ENCODE measurements at places on chromosomes 12 and 14.
A peak's percentile ranks its signal among the peaks of the same experiment; 100 is the strongest.

DNA sequence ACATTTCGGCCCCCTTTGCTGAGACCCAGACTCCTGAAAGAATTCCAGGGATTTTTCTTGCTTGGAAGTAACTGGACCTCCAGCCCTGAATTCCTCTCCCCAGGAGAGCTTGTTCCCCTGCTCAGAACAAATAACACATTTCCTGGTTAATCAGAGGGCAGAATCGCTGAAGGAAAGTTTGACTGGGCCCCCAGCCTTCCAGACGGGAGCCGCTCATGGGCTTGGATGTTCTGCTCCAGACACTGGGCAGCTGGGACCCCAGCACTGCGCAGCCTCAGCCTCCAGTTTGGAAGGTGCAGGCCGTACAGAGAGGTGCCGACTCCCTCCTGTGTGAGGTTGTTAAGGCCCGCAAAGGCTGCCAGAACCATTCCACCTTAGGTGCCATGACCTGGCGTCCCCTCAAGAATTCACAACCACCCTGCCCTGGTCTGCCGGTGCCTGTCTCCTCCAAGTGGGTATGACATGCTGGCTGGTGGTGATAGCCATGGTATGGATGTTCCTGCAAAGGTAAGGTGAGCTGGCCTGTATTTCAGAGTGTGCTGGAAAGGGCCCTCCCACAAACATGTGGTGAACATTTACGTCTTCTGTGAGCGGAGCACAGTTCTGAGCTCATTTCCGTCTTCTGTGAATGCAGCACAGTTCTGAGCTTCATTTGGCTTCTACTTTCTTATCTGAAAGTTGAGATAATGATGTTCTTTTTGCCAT, 5.1 kb upstream of the LTBP2 start:
- DNase-seq, result no peak

GRCh38 chr14:35503646-35504045, 30.3 kb upstream of the INSM2 start:
- no peak for DNase-seq

DNA sequence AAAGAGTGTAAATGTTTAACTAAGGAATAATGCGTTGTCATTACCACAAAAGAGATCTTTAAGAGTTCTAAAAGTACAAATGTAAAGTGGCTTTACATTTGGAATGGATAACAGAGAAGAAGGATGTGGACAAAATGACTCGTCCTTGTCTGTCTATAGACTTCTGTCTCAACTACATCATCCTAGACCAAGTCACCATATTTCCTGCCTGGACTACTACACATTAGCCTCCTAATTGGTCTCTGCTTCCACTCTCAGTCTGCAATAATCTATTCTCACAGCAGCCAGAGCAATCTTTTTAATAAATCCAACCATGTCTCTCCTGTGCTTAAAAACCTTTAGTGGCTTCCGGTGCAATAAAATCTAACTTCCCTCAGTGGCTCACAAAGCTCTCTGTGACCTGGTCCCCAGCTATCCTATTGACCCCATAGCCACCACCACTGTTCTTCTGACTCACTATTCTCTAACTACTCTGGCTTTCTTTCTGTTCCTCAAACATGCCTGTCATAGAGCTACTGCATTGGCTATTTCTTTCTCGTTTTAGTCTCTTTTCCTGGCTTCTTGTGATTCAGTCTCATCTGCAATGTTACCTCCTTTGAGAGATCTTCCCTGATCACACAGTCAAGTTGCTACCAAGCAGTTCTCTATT, 91.1 kb downstream of the MYF5 start:
- no peak for DNase-seq

GRCh38 chr12:72270961-72271360, 1.2 kb upstream of the TRHDE start:
- no peak for DNase-seq

DNA sequence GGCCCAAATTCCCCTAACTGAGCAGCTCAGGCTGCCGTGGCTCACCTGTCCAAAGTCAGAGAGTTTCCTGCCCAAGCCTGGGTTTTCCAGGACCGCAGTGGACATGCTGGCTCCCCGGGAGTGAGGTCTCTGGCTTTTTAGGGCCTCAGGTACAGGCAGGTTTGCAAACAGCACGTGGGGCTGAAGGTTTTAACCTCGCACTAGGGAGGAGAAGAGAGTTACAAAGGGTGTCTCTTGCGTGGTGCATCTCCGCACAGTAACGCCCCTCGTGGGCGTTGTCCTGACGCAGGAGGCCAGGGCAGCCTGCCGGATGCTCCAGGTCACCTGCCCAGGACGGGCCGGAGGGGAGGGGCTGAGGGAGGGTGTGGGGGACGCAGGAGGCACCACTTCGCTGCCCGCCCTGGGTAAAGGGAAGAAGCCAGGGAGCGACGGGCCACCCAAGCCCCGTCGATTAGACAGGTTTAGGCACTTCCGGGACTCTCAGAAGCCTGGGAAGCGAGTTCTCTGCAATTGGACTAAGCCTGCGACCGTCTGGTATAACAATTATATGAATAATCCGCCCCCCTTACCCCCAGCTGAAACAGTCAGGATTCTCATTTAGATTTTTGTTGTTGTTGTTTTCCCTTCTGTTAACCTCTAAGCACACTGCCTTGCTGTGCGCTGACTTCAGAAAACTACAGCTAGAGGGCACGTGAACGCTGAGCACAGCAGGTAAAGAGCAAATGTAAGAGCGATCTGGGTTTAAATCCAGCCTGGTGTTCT, at the start of gene PAH:
Gene PAH, minus strand, starts transcription at position 219 of the 762 bp plus-strand sequence. Its CDS starts 114 bp downstream, at position 105.
- DNase-seq, result no peak

DNA sequence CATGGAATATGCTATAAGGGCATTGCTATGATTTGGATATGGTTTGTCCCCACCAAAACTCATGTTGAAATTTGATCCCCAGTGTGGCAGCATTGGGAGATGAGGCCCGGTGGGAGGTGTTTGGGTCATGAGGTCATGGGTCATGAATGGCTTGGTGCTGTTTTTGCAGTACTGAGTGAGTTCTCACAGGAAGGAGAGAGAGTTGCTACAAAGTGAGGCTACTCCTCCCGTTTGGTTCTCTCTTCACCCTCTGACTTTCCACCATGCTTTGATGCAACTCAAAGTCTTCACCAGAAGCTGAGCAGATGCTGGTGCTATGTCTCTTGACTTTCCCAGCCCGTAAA, 388.1 kb upstream of the TMPO start:
- DNase-seq, result no peak

- no peak for DNase-seq
Observed at GRCh38 chr14:65423982-65424381, 11.5 kb downstream of the FUT8 start.

DNA sequence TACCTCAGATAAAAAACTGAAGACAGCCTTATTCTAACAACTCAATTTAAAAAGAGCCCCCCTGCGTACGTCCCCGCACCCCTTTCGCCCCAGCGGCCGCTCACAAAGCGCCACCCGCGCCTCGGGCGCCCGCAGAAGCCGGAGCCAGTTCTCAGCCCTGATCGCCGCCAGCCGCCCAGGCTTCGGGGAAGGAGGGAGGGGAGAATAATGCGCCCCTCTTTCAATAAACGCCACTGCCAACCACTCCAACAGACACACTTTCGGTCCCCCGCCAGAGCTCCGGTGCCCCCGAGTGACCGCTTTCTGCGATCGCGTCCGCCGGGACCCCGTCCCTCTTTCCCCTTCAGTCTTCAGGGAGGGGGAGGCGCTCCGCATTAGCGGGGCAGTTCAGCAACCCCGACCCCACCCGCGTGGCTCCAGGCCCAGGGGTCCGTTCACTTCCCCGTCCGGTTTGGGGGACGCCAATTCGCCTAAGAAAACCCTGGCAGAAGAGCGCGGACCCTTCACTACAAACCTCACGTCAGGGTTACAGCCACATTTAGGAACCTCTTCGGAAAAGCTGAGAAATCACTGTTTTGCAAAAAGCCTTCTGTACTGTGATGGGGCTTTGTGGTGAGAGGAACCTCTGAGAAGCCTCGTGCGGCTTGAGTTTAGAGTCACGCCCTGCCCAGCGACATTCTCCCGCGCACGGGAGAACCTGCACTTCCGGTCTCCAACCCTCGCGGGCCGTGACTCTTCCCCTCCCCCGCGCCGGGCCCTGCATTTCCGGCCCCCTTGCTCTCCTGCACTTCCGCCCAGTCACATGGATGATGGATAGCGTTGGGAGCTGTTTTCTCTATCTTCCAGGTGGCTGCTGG, 18.7 kb downstream of the FOXG1 start:
- DNase-seq, result no peak

DNA sequence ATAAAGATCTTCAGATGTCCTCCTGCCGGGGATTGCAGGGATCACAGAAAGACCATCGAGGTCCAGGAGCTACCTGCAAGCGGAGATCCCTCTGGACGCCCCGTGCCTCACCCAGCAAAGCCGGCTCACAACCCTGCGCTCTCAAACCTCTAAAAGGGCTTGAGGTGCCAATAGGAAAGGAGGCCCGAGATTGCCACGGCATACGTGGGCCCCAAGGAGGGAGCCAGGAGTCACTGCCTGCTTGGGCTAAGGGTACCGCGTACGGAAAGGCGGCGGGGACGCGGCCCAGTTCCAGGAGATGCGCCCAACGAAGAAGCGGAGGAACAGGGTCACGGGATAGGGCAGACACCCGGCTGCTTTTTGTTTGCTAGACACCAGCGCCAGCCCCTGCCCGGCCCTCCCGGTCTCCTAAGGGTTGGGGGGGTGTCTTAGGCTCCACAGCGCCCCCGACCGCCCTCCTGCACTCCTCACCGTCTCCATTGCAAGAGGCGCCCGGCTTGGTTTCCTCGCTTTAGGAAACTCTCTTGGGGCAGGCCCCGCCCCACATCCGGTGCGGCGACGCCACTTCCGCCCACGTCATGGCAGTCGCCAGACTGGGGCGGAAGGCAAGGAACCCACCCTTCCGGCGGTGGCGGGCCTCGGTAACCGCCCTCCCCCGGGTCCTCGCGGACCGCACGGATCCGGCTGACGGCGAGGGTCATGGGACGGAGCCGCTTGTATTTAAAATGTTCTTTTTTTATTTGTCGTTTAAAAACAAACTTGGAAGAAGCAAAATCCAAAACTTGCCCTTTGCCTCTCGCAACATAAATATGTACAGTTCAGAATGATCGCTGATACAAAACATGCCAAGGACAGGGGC, at the start of gene PRKAG1:
Gene PRKAG1, minus strand, starts transcription at position 516 of the 859 bp plus-strand sequence. Its CDS starts 36 bp downstream, at position 480.
- DNase-seq, result peak; percentile 94

DNA sequence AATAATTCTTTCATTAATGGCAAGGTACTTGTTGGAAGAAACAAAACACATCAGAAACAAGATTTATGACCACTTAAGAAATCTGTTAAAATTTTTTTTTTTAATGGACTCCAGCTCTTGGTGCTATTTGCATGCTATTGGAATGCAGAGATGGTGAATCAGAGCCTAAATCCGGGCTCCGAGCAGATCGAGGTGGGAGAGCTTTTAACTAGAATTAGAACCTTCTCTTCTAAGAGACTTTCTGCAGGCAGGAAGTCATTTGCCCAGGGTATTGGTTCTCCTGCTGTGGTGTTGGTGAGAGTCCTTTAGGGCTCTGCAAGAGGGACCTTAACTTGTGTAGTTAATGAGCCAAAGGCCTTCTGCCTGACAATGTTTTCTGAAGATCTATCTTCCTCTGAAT, 419.4 kb downstream of the SNAPC1 start:
- no peak for DNase-seq

GRCh38 chr14:20624495-20625070, 16.9 kb downstream of the OR6S1 start:
- DNase-seq, result peak; percentile 11

DNA sequence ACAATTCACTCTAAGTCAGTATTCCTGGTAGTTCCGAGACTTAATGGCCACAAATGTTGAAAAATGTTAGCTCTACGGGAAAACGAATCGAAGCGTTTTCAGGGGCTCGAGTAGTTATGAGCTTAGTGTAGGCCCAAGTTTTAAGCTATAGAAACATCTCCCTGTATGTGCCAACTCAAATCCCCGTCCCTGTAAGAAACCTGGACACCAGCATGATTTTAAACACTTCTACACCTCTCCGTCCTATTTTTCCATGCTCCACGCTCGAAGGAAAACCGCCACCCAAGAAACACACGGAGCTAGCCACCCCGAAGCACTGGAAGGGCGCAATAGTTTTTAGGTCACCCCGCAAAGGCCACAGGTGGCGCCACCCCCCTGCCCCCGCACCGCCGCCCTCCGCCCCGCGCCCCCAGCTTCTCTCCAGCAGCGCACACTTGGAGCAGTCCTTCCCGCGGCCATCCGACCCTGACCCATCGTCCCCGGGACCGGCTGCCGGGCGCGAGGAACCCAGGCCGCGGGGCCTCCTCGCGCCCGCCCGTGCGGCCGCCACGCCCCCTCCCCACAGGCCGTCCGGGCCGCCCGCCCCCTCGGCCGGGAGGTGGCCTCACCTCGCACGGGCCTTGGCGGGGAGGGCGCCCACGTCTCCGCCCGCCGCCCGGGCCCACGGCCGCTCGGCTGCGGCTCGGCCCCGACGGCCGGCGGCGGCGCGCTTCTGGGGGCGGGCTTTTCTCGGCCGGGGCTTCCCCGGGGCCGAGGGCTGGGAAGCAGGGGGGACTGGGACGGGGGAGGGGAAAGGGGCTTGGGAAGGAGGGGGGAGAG, 522 bp downstream of the R3HDM2 start:
- no peak for DNase-seq

- no peak for DNase-seq
Observed at GRCh38 chr12:20096430-20096829, 271.9 kb upstream of the PDE3A start.

DNA sequence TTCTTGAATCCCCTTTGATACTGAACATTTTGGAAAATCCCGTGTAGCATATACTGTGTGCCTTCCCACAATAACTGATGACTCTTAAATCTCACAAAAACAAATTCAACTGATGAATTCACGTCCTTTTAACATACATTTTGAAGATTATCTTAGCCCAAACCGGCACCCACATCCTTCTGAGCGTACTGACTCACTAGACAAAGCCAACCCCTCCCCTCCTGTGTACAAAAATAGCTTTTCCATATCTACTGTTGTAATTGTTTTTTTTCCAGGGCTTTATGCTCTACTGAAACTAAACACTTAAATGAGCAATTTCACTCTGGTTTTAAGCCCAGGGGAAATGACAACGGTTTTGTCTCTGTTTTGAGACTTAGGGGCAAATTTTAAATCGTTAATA, 109.4 kb upstream of the ATF7IP start:
- DNase-seq, result no peak

GRCh38 chr12:97425802-97426491, 36.7 kb upstream of the RMST start:
- no peak for DNase-seq

DNA sequence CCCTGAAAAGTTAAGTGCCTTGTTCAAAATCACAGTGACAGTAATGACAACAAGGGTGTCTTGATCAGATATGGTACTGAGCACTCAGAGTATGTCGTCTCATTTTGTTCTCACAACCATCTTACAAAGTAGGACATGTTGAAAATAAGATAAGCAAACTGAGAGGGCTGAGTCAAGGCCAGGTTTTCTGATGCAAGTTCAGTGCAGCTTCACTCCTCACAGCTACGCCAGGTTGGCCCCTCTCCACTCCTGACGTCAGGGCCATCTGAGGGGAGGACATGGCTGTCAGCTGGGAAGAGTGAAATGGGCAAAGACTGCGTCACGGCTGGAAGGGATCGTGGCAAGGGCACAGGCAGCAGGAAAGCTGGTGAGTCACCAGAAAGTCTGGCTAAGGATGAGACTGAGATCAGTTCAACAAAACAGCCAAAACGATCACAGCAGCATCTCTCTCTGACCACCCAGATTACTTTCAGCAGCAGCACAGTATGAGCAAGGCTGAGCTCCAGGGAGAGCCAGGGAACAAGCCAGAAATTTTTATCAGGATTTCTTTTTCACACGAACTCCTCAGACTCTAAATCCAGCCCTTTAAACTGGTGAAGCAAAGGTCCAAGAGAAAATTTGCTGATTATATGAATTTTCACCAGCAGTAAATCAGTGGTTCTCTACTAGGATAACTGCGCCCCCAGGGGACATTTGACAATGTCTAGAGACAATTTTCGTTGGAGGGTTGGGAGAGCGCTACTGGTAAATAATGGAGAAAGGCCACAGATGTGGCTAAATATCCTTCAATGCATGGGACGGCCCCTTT, 297.9 kb upstream of the AMIGO2 start:
- DNase-seq, result no peak

GRCh38 chr12:111532751-111533150, 66.4 kb downstream of the ATXN2 start:
- DNase-seq, result no peak

Data from effector CD8-positive, alpha-beta T cell (primary cell).